ENCODE measurements at places on chromosomes 16 and 17.

- ATAC-seq, result no peak
Observed at GRCh38 chr17:10821054-10821453, 16.8 kb downstream of the PIRT start.

DNA sequence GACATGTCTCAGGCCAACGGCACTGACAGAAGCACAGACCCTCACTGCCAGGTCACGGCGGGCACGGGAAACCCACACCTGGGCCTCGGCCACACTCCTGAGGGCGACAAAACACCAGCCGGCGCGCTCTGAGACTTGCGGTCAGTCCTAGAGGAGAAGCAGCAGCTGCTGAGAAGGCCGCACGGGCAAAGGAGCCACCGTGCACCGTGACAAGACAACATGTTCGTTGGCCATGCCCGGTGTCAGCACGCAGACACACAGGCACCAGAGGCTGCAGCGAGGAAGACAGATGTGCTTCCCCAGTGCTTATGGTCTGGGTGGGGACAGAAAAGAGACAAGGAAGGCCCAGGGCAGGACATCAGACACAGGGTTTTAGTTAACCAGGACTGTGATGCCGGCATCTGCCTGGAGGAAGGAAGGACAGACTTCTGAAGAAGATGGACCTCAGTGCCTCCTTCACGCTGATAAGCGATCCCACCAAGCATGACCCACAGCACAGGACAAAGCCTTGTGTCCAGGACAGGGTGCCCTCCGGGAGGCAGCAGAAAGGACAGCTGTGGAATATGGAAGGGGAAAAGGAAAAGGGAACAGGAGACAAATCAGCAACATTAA, 84.0 kb downstream of the ANKRD11 start:
- ATAC-seq, result no peak

DNA sequence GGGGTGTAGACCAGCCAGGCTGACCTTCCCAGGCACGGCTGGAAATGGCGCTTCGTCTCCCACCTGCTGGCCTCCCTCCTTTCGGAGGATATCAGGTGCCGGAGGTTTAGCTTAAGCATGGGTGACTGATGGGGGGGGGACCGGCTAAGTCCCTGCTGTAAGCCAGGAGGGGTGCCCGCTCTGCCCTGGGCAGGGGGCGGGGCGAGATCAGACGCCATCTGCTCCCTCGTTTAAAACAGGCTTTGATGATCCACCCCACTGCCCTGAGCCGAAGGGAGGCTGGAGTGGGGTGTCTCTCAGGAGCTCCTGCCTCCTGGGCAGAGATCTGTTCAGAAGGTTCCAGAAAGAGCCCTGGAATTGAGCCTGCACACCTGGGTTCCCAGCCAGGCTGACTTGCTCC, 26.0 kb downstream of the C16orf74 start:
- no peak for ATAC-seq

GRCh38 chr17:78337244-78338109, 22.4 kb downstream of the SOCS3 start:
- peak; percentile 8 for ATAC-seq

GRCh38 chr17:44760474-44761308, 1.9 kb downstream of the ADAM11 start:
- ATAC-seq, result no peak

DNA sequence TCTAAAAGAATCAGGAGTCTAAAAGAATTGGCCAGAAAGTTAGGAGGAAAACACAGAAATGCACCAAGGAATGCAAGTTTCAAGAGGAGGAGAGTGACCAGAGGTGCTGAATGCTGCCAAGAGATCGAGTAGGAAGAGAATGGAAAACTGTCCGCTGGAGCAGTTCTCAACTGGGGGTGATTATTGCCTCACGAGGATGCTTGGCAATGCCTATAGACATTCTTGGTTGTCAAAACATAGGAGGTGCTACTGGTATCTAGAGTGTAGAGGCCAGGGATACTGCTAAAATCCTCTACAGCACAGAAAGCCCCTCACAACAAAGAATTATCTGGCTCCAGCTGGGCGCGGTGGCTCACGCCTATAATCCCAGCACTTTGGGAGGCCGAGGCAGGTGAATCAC, 82.1 kb upstream of the NOL11 start:
- ATAC-seq, result no peak

GRCh38 chr17:32877164-32877764, 340 bp upstream of the MYO1D start:
- ATAC-seq, result peak; percentile 97

GRCh38 chr17:5198472-5198871, 6.8 kb upstream of the ZNF594 start:
- no peak for ATAC-seq
